ENCODE measurements at places on chromosomes 4 and X. TPM values are rescaled to one million over a fixed set of nuclear protein-coding genes. Genes with fewer than 3 reads are reported as not detected.

Gene VCX2
- not detected for total RNA-seq

Gene PNMA5
- not detected for total RNA-seq

Gene MXD4
- total RNA-seq, result 15.4 TPM

Gene MID1
- 9.1 TPM for total RNA-seq

Gene ETDA
- total RNA-seq, result not detected

Gene GNRHR
- not detected for total RNA-seq

Gene RNF150
- total RNA-seq, result 17.4 TPM

Gene TRMT10A
- total RNA-seq, result 3.8 TPM

Gene AADAT
- total RNA-seq, result 11.1 TPM

Gene ATOH1
- not detected for total RNA-seq

GRCh38 chr4:9870165-9870790 lies 88.8 kb downstream of the DRD5 start:
- no peaks in the 10 kb centered on the region for H3K36me3 ChIP-seq
- H3K27me3 ChIP-seq, result no peaks in the 10 kb centered on the region
- H3K27ac ChIP-seq, result no peak overlapping the region
- DNase-seq, result no peak
- H3K4me1 ChIP-seq, result no peaks in the 10 kb centered on the region
- H3K4me3 ChIP-seq, result no peak overlapping the region

- no peaks in the 10 kb centered on the region for H3K27me3 ChIP-seq
- DNase-seq, result no peak
- no peak overlapping the region for H3K4me3 ChIP-seq
- no peaks in the 10 kb centered on the region for H3K36me3 ChIP-seq
Observed at GRCh38 chr4:64384237-64385203, 24.7 kb downstream of the TECRL start.

GRCh38 chr4:152269448-152270191 lies 266.3 kb downstream of the FBXW7 start:
- H3K27me3 ChIP-seq, result no peaks in the 10 kb centered on the region
- DNase-seq, result no peak
- no peak overlapping the region for H3K27ac ChIP-seq
- no peaks in the 10 kb centered on the region for H3K4me1 ChIP-seq

DNA sequence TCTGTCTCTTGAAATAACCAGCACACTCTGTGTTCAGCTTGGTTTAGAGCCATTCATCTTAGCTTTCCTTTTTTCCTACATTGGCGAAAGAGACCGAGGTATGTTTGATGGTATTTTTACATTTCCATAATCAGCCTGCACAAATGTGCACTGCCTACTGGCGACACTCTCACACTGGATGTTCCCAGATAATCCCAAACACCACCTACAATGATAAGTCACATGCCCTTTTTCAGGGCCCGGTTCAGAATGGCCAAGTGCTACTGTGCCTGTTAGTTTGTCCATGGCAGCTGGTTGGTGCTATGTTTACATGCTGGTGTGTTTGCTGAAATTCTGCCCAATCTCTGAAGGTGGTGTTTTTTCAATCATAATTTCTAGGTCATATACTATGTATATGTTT lies 80.8 kb upstream of the NR3C2 start:
- no peaks in the 10 kb centered on the region for H3K27me3 ChIP-seq
- no peak for DNase-seq
- no peak overlapping the region for H3K4me3 ChIP-seq
- no peak overlapping the region for H3K27ac ChIP-seq

DNA sequence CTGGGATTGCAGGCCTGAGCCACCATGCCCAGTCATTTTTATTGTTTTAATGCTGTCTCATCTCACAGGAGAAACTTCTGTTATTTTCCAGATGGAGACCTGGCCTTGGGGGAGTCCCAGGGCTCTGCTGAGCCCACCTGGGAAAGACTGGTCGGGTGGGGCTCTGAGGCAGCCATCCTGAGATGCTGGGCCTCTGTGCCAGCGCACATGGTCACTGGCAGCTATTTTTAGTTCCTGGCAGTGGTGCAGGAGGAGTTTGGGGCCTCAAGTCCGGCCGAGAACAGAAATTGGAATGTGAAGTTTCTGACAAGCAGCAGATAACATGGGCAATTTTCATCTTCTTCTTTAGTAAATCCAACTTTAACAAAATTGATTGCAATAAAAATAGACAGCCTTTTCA lies 44.5 kb downstream of the SORCS2 start:
- no peak overlapping the region for H3K4me3 ChIP-seq
- H3K4me1 ChIP-seq, result no peaks in the 10 kb centered on the region
- no peaks in the 10 kb centered on the region for H3K27me3 ChIP-seq

DNA sequence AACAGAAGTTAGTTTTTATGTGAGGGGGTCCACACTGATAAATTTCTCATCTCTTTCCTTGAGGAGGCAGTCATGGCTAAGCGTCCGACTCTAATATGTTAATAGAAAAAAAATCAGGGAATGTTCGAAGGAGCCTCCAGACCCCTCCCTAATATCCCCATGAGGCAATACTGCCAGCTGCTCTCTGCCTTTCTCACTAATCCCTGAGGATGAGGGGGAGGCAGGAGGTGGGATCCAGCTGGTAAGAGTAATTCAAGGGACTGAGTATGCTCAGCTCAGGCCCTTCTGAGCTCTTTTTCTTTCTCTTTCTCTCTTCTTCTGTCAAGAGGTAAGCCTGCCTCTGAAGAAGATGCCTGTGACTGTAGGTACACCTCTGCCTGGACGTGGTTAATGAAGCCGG lies 51.7 kb downstream of the PIR start:
- H3K4me1 ChIP-seq, result no peaks in the 10 kb centered on the region
- H3K4me3 ChIP-seq, result no peak overlapping the region
- H3K36me3 ChIP-seq, result no peaks in the 10 kb centered on the region
- H3K27me3 ChIP-seq, result no peaks in the 10 kb centered on the region
- no peak overlapping the region for H3K27ac ChIP-seq

DNA sequence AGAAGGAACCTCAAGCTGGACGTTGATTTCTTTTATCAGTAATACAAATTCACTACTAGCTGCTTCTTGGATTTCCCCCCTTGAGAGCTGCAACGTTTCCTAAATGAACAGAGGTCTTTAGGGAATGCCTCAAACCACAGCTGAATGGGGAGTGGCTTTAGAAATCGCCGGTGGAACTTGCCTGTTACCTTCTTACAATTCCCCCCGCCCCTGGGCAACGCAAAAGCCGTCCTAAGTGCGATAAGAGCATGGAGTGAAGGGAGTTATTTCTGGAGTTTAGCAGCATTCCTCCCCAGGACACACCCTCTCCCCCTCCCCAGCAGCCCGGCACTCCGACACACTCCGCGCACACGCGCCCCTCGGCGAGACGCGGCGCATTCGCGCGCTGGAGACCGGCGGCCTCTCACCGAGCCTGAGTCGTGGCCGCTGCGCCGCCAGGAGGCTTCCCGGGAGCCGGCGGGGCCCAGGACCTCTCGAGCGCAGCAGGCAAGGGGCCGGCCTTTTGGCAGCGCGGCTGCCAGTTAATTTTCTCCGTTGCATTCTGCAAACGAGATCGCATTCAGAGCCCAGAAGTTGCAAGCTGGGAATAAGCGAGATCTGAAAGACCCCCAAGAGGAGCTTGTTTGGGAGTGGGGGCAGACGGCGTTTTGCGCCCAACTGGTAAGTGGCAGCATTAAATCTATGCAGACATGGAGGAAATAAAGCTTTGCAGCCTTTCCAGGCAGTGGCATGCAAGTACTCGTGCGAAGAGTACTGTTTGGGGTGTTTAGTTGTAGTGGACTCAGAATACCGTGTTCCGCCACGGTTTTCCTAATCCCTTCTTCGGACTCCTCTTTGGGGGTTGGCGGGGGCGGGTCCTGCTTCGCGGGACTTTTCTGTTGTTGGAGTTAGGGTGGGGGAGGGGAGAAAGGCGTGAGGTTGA lies 134.7 kb downstream of the PALLD start:
- H3K36me3 ChIP-seq, result no peaks in the 10 kb centered on the region
- no peaks in the 10 kb centered on the region for H3K4me1 ChIP-seq
- H3K27me3 ChIP-seq, result no peaks in the 10 kb centered on the region

GRCh38 chr4:1543976-1544375 lies 137.7 kb upstream of the NKX1-1 start:
- H3K27me3 ChIP-seq, result no peaks in the 10 kb centered on the region
- no peak overlapping the region for H3K4me3 ChIP-seq
- no peaks in the 10 kb centered on the region for H3K4me1 ChIP-seq
- no peak overlapping the region for H3K27ac ChIP-seq

GRCh38 chr4:2963966-2964471 lies 648 bp downstream of the GRK4 start:
- H3K36me3 ChIP-seq, result no peaks in the 10 kb centered on the region
- H3K4me3 ChIP-seq, result peak overlapping the region; percentile 86
- peak; percentile 54 for DNase-seq
- H3K27me3 ChIP-seq, result no peaks in the 10 kb centered on the region
- peaks cover 6% of the 10 kb centered on the region for H3K4me1 ChIP-seq

DNA sequence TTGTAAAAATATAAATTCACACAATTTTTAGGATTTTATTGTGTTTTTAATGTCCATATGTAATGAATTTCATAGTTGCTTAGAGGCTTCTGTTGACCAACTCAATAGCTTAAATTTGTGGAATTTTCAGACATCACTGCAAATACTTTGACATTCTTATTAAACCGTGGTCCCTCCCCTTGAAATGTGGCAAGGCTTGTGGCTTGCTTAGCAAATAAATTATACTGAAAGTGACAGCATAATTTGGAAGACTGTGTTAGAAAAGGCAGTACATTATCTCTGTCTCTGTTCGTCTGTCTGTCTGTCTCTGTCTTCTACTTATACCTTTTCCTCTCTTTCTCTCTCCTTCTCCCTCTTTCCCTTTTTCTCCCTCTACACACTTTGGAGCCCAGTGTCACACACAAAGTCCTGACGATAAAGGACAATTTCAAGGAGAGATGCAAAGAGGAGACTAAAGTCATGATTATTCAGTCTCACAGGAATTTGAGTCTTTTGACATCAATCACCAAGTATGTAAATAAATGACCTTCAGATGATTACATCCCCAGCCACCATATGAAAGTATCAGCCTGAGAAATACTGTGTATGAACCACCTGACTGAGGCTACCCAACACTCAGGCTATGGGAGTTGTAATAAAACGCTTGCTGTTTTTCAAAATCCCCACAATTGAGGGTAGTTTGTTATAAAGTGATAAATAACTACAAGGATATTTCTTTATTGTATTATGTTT lies 21.0 kb upstream of the UGT2B7 start:
- no peaks in the 10 kb centered on the region for H3K27me3 ChIP-seq
- H3K27ac ChIP-seq, result no peak overlapping the region
- no peak for DNase-seq
- H3K4me1 ChIP-seq, result no peaks in the 10 kb centered on the region
- H3K4me3 ChIP-seq, result no peak overlapping the region

GRCh38 chr4:112946127-112946526 lies 103.3 kb upstream of the ANK2 start:
- no peak overlapping the region for H3K27ac ChIP-seq
- no peak for DNase-seq
- no peaks in the 10 kb centered on the region for H3K27me3 ChIP-seq
- no peak overlapping the region for H3K4me3 ChIP-seq
- no peaks in the 10 kb centered on the region for H3K4me1 ChIP-seq

DNA sequence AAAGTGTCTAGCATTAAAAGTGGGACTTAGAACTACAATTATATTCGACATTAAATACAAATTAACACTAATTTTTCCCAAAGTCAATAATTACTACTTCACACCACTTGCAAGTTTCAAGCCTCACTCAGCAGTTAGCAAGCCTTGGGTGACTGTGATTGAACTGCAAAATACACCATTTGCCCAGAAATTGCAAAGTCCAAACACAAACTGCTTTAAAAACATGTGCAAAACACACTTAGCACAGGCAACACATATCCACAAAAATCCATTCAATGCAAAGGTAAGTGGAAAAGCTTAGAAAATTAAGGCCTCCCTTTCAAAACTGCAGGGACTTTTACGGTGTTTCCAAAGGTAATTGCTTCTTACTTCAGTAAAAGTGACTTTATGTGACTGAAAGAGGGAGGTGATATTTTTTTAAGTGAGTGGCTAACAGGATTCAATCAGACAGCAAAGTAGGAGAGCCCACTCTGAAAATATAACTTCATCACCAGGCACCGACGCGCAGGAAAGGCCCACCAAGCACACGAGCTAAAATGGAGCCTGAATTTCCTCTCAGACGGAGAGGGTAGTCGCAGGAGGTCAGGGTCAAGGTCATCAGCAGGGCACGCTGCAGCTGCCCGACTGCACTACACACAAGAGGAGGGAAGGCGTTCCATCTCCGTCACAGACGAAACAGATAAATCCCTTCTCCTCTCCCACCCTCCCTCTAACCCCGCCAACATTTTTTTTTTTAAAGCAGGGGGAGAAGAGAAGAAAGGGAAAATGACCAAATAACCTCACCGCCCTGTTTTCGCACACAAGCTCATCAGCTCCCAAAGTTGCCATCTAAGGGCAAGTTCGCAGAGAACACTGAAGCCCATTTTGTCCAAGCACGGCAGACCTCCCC lies 3.1 kb downstream of the ZNF827 start:
- H3K27me3 ChIP-seq, result no peaks in the 10 kb centered on the region
- H3K36me3 ChIP-seq, result no peaks in the 10 kb centered on the region
- peak overlapping the region; percentile 99 for H3K27ac ChIP-seq
- peak; percentile 36 for DNase-seq

GRCh38 chr4:185912779-185913178 lies 100.8 kb upstream of the SORBS2 start:
- no peaks in the 10 kb centered on the region for H3K36me3 ChIP-seq
- H3K27ac ChIP-seq, result no peak overlapping the region
- H3K27me3 ChIP-seq, result no peaks in the 10 kb centered on the region
- no peak for DNase-seq

- peak overlapping the region; percentile 65 for H3K27ac ChIP-seq
- peak; percentile 90 for DNase-seq
- peaks cover 3% of the 10 kb centered on the region for H3K4me1 ChIP-seq
Observed at GRCh38 chr4:158079661-158080060, 93.2 kb downstream of the GASK1B start.

- H3K36me3 ChIP-seq, result no peaks in the 10 kb centered on the region
- no peaks in the 10 kb centered on the region for H3K27me3 ChIP-seq
- no peak overlapping the region for H3K4me3 ChIP-seq
Observed at GRCh38 chr4:98932539-98932938, 3.6 kb upstream of the EIF4E start.

GRCh38 chr4:30396772-30397475 lies 323.2 kb upstream of the PCDH7 start:
- no peak overlapping the region for H3K27ac ChIP-seq
- DNase-seq, result no peak
- H3K4me3 ChIP-seq, result no peak overlapping the region

GRCh38 chr4:121990489-121990888 lies 38.6 kb upstream of the TRPC3 start:
- H3K27ac ChIP-seq, result no peak overlapping the region
- no peaks in the 10 kb centered on the region for H3K27me3 ChIP-seq
- no peak for DNase-seq
- no peak overlapping the region for H3K4me3 ChIP-seq
- no peaks in the 10 kb centered on the region for H3K4me1 ChIP-seq
- H3K36me3 ChIP-seq, result no peaks in the 10 kb centered on the region

DNA sequence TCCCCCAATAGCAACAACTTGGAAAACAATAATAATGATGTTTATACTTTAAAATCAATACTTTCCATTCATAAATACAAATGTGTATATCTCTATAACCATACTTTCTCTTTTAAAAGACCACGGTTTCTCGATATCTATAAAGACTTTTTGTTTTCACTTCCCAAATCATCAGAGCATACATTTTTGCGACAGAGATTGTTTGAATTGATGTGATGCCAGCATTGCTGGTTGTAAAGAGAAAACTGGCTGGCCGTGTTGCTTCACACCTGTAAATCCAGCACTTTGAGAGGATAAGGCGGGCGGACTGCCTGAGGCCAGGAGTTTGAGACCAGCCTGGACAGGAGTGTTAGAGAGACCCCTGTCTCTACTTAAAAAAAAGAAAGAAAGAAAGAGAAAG lies 77.6 kb upstream of the ZNF518B start:
- H3K36me3 ChIP-seq, result no peaks in the 10 kb centered on the region
- DNase-seq, result no peak
- H3K4me1 ChIP-seq, result no peaks in the 10 kb centered on the region
- H3K27ac ChIP-seq, result no peak overlapping the region
- no peak overlapping the region for H3K4me3 ChIP-seq
- H3K27me3 ChIP-seq, result no peaks in the 10 kb centered on the region
